ENCODE measurements at places on chromosomes 13 and 19. TPM values are rescaled to one million over a fixed set of nuclear protein-coding genes. Genes with fewer than 3 reads are reported as not detected.

ZNF491 gene
- polyA plus RNA-seq: 2.2 TPM

IL27RA gene
- polyA plus RNA-seq: 3.4 TPM

CYSLTR2 gene
- 7.9 TPM for polyA plus RNA-seq

CCDC70 gene
- 0.07 TPM for polyA plus RNA-seq

LRRC25 gene
- 1.5 TPM for polyA plus RNA-seq

GAPDHS gene
- polyA plus RNA-seq: not detected

Measured in right cardiac atrium (tissue), 5 donors.